ENCODE measurements at places on chromosomes 4 and X.

DNA sequence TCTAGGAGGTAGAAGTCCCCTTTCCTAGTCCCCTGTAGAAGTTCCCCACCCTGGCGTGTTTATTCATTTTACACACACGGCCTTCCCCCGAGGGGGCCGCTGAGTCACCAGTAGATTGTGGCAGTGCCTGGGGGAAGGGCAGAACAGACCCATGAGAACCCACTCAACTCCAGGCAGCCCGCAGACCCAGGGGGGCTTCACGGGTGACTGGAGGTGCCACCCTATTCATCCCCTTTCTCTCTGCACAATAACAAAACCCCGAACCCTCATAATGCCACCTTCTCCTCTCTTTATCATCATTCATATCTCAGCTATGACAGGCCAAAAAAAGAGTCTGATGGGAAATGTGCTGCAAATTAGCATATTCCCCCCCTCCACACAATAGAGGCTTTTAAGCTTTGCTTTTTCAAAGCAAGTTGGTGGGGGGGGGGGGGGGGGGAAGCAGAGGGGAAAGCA is 20.4 kb upstream of the GPM6B start:
- no peak for DNase-seq

DNA sequence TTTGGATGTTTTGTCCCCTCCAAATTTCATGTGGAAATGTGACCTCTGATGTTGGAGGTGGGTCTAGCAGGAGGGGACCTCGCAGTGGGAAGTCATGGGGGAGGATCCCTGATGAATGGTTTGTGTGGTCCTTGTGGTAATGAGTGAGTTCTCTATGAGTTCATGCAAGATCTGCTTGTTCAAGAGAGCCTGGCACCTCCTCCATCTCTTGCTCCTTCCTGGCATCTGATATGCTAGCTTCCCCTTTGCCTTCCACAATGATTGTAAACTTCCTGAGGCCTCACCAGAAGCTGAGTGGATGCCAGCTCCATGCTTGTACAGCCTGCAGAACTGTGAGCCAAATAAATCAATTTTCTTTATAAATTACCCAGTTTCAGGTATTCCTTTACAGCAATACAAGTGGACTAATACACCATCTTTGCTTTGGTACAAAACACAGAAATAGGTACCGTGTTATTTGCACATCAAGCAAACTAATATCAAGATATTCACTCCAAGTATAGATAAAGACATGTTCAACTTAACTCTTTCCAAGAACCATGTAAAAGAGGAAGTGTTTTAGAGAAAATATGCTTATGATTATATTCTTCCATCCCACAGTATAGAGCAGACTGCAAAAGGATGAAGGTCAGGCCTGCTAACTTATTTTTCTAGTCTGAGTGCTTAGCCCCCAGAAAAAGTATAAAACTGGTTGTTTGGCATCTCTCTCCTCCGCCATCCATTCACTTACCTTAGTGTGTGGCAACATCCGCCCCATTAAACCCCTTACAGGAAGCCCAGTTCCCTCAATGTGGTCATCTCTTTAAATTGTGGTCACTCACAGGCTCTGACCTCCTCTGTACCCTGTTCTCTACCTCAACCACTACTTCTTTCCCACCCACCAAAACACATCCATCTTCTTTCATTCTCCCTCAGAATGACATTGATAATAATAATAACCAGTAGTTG is 6.7 kb downstream of the ARAP2 start:
- DNase-seq: no peak

- DNase-seq: no peak
Measured at GRCh38 chr4:153403726-153404125, 59.2 kb downstream of the MND1 start.

DNA sequence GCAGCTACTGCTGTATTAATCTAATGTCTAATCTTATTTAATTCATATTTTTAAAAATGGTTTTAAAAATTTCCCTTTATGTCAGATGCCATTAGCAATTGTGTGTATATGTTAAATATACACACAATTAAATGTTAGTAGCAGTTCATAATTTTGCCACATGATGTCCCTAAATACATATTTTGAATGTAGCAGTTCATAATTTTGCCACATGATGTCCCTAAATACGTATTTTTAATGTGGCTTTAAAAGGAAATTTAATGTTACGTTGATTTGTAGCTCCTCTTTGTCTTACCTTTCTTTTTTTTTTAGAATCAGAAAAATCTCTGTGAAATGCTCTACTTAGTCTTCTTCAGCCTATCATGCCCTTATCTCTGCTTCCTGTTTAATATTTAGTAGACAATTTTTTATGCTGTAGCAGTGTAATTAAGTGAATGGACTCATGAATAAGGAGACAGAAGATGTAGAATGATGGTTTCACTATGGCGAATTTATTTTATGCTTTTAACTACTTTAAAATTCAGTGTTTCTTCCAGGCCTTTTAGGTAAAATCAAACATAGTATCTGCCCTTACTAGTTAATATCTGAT is 26.1 kb downstream of the RBM46 start:
- peak; percentile 28 for DNase-seq

DNA sequence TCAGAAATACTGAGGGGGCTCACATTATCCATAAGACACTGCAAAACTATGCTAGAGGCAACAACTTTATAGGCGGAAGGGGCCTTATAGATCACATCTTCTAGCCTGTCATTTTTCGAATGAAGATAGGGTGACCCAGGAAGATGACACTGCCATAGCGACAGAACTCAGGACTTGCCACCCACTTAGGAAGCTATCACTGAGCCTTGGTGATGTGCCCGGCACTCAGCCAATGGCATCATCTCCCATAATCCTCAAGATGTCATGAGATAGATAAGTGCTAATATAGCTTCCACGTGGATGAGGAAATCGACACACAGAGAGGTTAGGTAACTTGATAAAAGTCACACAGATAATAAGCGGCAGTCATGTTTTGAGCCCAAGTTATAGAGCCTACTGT is 346.6 kb downstream of the DHX15 start:
- no peak for DNase-seq

DNA sequence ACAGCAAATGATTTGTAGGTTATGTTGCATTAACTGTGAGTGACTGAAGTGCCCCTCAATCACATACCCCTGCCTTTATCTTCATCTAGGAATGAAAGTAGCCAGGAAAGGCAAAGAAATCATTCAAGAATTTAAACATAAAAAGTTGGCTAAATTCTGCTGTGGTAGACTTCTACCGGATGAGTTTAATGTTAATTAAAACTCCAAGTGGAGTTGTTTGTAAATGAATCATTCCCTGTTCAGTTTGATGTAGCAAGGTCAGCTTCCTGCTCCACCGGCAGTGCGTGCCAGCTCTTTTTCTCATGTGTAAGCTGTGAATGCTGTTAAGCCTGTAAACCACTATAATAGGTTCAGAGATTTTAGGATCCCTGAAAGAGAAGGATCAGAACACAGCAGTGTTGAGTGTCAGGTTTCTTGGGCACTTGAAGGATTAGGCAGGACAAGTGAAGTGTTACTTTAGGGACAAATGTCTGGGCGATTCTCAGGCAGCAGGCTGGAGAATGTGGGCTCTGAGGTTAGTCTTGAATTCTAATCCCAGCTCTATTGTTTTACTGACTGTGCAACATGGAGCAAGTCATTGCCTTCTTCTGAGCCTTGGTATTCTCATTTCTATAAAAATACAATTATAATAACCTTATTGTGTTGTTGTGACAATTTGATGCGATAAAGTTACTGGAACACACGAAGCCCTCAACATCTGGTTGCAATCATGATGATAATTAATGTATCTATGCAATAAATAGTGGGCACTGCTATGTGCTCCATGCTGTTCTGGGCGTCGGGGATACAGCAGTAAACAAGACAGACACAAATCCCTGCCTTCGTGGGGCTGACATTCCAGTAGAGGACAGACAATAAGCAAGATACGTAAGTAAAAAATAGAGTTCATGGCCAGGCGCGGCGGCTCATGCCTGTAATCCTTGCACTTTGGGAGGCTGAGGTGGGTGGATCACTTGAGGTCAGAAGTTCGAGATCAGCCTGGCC is 112.0 kb downstream of the SHROOM3 start:
- no peak for DNase-seq

DNA sequence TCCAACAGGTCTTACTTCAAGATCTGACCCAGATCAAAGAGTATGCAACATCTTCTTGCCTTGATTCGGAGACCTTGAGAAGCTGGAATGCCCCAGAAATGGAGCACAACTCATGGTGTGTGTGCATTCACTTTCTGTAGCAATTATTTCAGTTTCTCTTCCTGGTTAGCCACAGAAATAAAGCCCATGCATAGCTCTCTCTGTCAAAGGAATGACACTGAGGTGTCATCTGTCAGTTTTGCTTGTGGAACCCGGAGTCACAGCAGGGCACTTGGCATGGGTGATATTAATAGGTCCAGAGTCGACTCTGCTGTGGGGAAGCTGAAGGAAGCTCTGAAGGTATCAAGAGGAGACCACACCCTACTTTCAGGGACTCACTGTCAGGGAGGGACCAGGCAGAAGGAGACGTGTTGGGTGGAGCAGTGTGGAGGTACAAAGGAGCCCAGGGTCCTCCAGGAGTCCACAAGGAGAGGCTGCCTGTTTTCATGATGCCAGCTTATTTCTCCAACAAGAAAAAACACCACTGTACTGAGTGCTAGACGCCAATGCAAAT is 10.7 kb downstream of the CLNK start:
- no peak for DNase-seq

GRCh38 chrX:153983321-153983801 is 10.8 kb downstream of the TMEM187 start:
- DNase-seq: no peak

GRCh38 chr4:8218371-8219031 is 19.4 kb downstream of the SH3TC1 start:
- DNase-seq: no peak

GRCh38 chrX:112735147-112735546 is 55.4 kb upstream of the LHFPL1 start:
- DNase-seq: no peak

DNA sequence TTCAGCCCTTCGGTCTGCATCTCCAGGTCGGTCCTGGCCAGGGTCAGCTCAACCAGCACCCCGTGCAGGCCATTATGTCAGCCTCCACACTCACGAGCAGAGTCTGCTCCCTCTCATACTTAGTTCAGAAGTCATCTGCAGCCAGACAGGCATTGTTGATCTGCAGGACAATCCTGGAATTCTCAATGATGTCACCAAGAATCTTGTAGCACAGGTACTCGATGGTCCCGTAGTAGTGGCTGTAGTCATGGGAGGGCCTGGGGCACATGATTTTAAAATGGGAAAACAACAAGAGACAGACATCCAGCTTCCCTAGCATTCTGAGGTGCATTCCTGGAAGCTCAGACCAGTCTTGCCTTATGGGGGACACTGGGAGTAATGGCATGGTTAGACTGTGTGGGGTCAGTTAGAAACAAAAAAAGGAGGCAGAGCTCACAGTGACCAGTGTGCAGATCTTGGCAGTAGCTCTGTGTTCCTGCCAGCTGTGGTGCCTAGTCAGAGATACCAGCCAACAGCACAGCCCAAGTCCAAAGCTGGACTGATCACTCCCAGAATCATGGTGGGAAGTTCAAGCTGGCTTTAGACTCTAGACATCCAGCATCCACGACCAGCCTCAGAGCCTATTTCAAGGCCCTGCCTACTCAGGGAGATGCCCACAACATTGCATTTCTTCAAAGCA is 31.9 kb downstream of the LRIT3 start:
- DNase-seq: no peak

- no peak for DNase-seq
Measured at GRCh38 chrX:40272776-40273175, 175.0 kb upstream of the BCOR start.

- DNase-seq: no peak
Measured at GRCh38 chr4:137278431-137278830, 253.9 kb downstream of the PCDH18 start.

DNA sequence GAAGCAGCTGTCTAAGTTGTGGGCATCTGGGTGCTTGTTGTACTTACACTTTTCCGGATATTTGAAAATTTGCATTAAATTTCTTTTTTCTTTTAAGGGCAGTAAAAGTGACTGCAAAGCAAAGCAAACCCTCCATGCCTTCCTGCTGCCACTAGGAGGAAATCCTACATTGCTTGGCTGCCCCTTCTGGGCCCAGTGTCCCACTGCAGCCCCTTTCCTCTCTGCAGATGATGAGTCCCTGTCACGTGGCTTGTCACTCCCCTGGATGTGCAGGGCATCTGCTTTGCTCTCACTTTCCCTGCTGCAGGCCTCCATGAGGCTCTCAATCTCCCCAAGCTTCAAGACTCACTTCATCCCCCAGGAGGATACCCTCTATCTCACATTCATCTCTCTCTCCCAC is 12.7 kb downstream of the TSR2 start:
- peak; percentile 81 for DNase-seq

DNA sequence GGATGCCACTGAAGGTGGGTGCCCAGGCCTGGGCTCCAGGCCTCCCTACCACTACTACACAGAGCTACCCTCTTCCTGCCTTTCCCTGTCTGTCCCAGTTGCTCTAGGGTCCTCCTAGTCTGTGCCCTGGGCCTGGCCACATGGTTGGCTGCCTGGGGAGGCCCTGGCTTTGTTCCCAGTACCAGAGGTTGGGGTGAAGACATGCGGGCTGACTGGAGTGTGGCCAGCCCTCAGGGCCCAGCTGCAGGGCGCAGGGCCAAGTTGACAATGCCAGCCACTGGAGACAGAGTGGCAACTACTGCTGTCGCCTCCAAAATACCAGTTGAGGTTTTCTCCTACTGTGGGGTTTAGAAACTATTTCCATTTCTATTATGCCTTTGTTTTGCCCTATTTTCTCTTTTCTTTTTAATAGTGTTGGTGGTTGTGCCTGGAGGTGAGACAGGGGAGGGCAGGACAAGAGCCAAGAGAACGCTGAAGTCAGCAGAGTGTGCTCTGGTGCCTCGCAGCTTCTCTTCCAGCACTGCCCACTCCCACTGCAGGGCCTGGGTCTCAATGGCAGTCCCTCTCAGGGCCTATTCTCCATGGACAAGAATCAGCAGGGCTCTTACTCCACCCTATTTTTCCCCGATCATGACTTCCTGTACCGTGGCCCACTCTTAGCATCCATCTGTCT is 32.2 kb upstream of the XPNPEP2 start:
- no peak for DNase-seq

GRCh38 chr4:47374477-47374876 is 89.0 kb downstream of the COMMD8 start:
- DNase-seq: no peak

- no peak for DNase-seq
Measured at GRCh38 chr4:54568184-54568583, 89.6 kb upstream of the KIT start.

All from SK-N-DZ (cell line).